Naive thymus-derived CD4-positive, alpha-beta T cell (primary cell): ENCODE measurements at places on chromosomes 4 and X. TPM values are rescaled to one million over a fixed set of nuclear protein-coding genes. Genes with fewer than 3 reads are reported as not detected.

DNA sequence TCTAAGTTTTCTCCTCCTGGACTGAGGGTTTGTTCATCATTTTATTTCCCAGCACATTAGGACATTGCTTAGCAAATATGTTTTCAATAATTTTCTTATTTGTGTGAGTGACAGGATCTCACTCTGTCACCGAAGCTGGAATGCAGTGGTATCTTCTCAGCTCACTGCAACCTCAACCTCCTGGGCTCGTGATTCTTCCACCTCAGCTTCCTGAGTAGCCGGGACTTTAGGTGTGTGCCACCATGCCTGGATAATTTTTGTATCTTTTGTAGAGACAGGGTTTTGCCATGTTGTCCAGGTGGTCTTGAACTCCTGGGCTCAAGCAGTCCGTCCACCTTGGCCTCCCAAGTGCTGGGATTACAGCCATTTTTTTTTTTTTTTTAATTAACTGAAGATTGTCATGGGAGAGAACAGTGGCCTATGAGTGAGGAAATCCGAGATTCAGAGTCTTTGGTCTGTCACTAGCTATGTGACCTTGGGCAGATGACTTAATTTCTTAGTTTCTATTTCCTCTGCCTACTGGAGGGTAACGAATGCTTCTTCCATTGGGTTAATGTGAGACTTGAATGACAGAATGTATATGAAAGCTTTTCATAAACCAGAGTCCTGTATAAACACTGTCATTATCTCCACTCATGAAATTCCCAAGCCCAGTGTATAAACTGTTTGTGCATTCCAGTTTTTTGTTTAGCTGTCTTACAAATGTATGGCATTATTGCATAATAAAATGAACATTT, 23.9 kb downstream of the MOB1B start:
- H3K27me3 ChIP-seq = no peaks in the 10 kb centered on the region
- no peak for DNase-seq
- no peak overlapping the region for H3K4me3 ChIP-seq
- no peaks in the 10 kb centered on the region for H3K36me3 ChIP-seq

DNA sequence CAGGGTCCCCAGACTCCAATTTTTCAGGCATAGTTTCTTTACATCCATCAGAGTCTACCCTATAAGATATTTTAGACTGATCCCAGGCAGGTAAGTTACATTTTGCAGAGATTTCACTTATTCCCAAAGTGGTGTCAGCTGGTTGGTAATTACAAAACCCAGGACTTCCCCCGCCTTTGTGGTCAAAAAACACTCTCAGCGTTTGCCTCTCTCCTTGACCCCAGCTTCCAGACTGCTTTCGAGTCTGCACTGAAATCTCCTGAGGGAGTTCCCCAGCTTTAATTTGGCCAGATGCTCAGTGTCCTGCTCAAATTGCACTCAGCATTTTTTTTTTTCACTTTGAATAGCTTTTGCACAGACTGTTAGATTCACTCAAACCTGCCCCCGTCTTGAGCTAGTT, 11.2 kb upstream of the AMOT start:
- H3K27me3 ChIP-seq = no peaks in the 10 kb centered on the region
- peaks cover 8% of the 10 kb centered on the region for H3K4me1 ChIP-seq
- DNase-seq = no peak
- no peak overlapping the region for H3K27ac ChIP-seq
- no peak overlapping the region for H3K4me3 ChIP-seq

- peaks cover 10% of the 10 kb centered on the region for H3K4me1 ChIP-seq
- DNase-seq = no peak
- no peak overlapping the region for H3K4me3 ChIP-seq
- no peaks in the 10 kb centered on the region for H3K36me3 ChIP-seq
Measured at GRCh38 chr4:122766950-122767349, 34.4 kb downstream of the BBS12 start.

DNA sequence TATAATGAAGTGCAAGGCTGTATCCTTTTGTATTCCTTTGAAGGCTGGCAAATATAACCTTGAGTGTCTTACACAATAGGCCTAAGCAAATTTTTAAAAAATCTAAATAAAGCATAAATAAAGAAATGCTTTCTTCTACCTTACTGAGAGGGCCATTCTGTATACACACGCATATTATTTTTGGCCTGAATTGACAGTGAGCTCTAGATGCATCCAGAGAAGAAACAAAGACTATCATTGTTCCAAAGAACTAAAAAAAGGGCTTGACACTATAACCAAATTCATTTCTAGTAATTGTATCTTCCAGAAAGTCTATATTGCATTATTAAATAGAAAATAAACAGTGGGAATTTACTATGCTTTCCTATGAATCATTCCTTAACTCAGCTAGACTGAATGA, 100.2 kb downstream of the MAGEB17 start:
- DNase-seq = no peak
- no peak overlapping the region for H3K4me3 ChIP-seq
- H3K36me3 ChIP-seq = no peaks in the 10 kb centered on the region

The TMPRSS11A gene
- total RNA-seq = not detected
